ENCODE measurements at places on chromosomes 13 and 19.

GRCh38 chr19:18436671-18437490 lies 1.1 kb downstream of the ISYNA1 start:
- peak; percentile 83 for DNase-seq

- no peak for DNase-seq
Observed at GRCh38 chr13:25231517-25231916, 55.8 kb downstream of the MTMR6 start.

- no peak for DNase-seq
Observed at GRCh38 chr13:25118378-25118905, 22.5 kb downstream of the PABPC3 start.

- DNase-seq = no peak
Observed at GRCh38 chr13:80903911-80904310, 563.0 kb upstream of the SPRY2 start.

- DNase-seq = no peak
Observed at GRCh38 chr19:56603829-56604228, 8.7 kb downstream of the ZNF71 start.

GRCh38 chr13:34265046-34265679 lies 447.2 kb downstream of the RFC3 start:
- no peak for DNase-seq

GRCh38 chr19:2923510-2923909 lies 21.3 kb downstream of the ZNF77 start:
- no peak for DNase-seq

DNA sequence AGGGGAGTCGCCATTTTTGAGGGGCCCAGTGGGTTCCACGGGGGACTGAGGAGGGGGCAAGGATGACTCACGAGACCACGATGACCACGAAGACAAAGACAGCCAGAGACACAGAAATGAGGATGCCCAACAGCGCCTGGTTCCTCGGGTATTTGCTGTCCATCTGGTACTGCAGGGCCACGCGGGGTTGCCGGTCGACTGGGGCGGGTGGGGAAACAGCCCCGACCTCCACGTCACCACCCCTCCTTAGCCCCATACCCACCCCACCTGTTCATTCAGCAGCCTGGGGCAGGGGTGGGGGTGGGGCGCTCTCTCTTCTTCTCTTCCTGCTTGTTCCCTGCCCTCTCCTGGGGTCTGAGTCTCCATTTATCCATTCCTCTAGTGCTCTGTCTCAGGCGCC lies 8.6 kb downstream of the IZUMO2 start:
- DNase-seq = no peak

GRCh38 chr13:75636436-75637180 lies 478 bp downstream of the LMO7 start:
- peak; percentile 73 for DNase-seq
